ENCODE measurements at places on chromosomes 5 and 9. TPM values are rescaled to one million over a fixed set of nuclear protein-coding genes. Genes with fewer than 3 reads are reported as not detected.

- DNase-seq, result peak; percentile 65
Measured at GRCh38 chr5:43227655-43228054, 35.6 kb downstream of the NIM1K start.

DNA sequence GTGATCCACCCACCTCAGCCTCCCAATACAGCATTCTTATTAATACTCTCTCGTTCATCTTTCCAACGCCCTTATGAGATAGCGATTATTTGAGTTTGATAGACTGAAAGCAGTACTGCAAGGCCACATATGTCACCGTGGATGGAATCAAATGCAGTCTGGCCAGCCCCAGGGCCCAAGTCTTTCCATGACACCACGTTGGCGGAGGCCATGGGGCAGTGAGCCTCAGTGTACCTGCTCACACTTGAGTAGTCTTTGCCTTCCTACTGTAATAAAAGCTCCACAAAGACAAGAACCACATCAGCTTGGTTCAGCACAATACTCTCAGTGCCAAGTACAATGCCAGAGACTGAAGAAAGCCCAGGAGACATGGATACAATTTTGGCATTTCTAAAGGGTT lies 88.5 kb downstream of the TTLL11 start:
- no peak for DNase-seq

GRCh38 chr5:9483243-9483642 lies 62.6 kb downstream of the SEMA5A start:
- no peak for DNase-seq

GRCh38 chr5:143362664-143363227 lies 40.7 kb downstream of the NR3C1 start:
- no peak for DNase-seq

- DNase-seq, result no peak
Measured at GRCh38 chr5:449151-449550, 6.2 kb downstream of the EXOC3 start.

GRCh38 chr5:134873494-134873893 lies 677 bp upstream of the TXNDC15 start:
- no peak for DNase-seq

- no peak for DNase-seq
Measured at GRCh38 chr5:1845696-1846095, 37.0 kb downstream of the IRX4 start.

DNA sequence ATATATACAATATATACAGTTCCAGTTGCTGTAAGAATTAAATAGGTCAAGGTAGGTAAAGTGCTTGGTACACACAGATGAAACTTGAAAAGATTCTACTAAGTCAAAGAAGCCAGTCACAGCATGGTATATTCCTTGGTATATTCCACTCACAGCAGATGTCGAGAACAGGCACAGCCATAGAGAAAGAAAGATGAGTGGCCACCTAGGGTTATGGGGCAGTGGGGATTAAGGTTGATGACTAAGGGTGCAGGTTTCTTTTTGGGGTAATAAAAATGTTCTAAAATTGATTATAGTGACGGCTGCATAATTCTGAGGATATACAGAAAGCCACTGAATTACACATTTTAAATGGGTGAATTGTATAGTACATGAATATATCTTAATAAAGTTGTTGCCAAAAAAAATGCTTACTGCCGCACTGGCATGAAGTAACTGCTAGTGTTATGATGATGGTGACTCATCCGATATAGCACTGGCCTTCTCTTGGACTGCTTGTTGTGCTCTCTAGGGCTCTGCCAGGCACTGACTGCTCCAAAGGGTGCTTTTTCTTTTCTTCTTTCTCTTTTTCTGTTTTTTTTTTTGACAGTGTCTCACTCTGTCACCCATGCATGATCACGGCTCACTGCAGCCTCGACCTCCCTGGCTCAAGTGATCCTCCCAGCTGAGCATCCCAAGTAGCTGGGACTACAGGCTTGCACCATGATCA lies 23.5 kb downstream of the TBC1D2 start:
- DNase-seq, result no peak

GRCh38 chr5:16932401-16932800 lies 3.7 kb downstream of the MYO10 start:
- no peak for DNase-seq

Gene DNAJC21
- 20.1 TPM for total RNA-seq

Gene ACSL6
- total RNA-seq, result not detected

DNA sequence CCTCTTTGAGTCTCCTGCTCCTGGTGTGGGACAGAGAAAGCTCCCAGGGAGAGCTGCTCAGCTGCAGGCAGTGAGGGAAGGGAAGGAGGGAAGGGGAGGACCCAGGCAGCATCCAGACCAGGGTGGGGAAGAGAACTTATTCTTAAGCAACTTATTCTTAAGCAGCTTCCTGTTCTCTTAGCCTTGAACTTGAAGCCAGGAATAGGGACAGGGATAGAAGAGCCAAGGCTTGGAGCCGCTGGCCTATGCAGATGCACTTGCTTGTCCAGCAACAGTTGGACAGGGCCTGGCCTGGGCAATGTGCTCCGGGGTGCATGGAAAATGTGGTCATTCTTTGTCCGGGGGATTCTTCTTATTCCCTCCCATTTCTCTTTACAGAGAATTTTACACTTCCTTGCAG lies 31.4 kb upstream of the SPTLC1 start:
- DNase-seq, result no peak

DNA sequence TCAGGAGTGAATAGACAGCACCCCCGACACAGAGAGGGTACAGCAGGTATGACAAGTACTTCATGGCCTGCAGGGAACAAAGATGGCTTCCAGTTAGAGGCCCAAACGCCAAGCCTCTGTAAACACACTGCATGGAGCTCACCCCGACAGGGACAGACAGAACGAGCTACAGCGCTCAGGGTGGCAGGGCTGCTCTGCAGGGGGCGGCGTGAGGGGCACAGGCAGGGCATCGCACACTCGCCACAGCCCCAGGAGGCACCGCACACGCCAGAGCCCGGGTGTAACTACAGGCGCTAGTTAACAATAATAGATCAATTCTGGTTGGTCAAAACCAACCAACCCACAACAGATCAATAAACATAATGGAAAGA lies 21.1 kb downstream of the CLPTM1L start:
- no peak for DNase-seq

GRCh38 chr9:137180491-137180890 lies 7.9 kb downstream of the ANAPC2 start:
- no peak for DNase-seq

GRCh38 chr5:32297181-32298058 lies 15.3 kb downstream of the MTMR12 start:
- no peak for DNase-seq

DNA sequence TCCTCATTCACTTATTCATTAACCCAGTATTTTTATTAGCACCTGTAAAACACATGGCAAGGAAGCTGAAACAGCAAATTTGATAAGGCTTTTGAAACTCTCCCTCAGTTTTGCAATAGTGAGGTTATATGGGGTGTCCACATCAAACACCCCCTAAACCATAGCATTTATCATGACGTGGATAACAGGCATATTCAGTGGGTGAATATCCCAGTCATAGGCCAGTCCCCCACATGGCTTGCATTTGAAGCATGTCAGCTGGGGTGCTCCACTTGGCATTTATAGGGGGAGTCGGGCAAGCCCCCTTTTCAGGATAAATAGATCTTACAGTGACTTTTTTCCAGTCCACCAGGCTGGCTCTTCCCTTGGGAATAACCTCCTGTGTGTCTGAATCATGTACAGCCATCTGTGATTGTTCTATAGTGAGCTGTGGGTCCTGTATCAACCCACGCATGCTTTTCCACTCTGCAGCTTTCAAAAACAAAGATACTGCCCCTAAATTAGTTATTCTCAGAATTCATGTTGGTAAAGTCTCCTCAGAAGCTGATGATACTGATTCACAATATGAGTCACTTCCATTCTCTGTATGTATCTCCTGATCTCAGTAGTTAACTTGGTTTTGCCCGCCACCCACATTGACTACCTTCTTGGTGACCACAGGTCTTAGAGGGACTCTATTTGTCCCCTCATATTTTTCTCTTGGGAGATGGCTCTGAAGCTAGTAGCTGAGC lies 84.4 kb upstream of the SPIN1 start:
- no peak for DNase-seq

- peak; percentile 83 for DNase-seq
Measured at GRCh38 chr9:20624201-20625002, 2.1 kb upstream of the MLLT3 start.

Gene OLFM1
- not detected for total RNA-seq

Gene FOXD4L4
- not detected for total RNA-seq

- no peak for DNase-seq
Measured at GRCh38 chr9:83413367-83413766, 124.8 kb downstream of the FRMD3 start.

DNA sequence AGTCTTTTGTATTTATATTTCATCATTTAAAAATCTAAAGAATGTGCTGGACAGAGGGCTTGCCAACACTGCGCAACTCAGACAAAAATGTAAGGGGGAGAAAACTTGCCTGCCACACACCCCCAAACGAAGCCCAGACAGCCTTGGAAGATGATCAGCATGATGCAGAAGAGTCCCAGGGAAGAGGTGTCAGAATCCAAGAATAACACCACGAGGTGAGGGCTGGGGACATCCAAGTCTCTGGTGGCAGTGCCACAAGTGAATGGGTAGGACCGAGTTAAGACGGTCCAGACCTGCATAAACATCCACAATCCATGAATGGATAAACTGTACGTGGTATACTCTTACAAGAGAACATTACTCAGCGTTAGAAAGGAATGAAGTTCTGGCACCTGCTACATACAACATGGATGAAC lies 10.4 kb downstream of the EPB41L4B start:
- no peak for DNase-seq

Gene RAPGEF1
- 15.7 TPM for total RNA-seq

- no peak for DNase-seq
Measured at GRCh38 chr5:146892231-146892630, 13.7 kb upstream of the PPP2R2B start.

DNA sequence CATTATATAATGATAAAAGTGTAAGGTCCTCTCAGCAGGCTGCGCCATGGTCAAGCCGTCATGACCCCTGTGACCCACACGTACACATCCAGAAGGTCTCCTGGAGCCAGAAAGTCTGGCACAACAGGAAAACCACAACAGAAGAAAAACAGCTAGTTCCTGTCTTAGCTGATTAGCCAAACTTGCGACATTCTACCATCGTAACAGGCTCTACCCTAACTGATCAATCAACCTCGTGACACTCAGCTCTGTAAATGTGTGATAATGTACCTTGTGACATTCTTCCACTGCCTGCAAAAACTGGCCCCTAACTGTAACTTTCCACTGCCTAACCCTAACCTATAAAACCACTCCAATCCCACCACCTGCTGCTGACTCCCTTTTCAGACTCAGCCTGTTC lies 316.4 kb upstream of the TUSC1 start:
- no peak for DNase-seq
